Cardiac septum (tissue), 1 donor: ENCODE measurements at places on chromosomes 11 and 22. TPM values are rescaled to one million over a fixed set of nuclear protein-coding genes. Genes with fewer than 3 reads are reported as not detected.
A peak's percentile ranks its signal among the peaks of the same experiment; 100 is the strongest.

DNA sequence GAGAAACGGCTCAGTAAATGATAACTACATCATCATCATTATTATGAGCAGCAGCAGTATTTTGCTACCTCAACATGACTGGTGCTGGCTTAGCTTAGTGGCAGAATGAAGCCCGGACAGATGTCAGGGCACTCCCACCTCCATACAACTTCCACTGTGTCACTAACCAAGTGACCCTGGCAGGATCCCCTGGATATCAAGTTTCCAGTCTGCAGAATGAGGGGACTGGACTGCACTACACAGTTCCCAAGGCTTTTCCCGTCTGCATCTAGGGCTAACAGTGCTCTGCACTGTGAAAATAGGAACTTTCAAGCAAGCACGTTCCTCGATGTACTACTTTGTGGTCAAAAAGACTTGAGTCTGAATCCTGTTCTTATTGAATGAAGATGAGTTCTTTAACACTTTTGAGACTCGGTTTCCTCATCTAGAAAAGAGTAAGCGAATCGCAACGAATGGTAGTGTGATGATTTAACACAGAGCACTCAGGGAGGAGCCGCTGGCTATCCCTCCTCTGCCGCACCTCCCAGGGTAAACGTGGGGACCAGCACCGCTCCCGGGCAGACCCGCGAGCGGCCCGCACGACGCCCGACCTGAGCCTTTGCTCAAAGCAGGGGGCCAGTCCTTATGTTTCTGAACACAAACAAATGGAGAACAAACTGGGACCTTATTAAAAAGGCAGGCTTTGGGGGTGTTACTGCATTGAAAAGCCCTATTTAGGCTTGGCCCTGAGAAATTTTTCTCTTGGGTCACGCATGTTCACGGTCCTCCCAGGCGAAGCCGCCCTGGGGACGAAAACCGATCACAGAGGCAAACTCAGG lies 910 bp downstream of the CLTCL1 start:
- no peak for DNase-seq

DNA sequence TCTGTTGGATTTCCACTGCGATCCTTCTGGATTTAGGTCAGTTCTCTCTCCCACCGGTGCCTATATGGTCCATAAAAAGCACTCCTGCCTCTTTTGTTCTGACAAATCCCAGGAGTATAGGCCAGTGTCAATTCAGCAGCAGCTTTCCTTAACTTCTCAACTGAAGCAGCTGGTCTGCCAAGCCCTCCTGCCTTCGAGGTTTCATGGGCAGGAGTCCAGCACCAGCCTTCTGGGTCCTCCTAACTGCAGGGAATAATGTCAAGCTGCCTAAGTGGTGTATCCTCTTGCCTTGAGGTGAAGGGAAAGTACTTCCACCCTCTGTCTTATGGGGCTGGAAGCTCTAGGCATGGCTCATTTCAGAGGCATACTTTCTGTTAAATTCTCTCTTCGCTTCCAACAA lies 149.4 kb upstream of the NCAM1 start:
- DNase-seq = no peak

- DNase-seq = no peak
Measured at GRCh38 chr11:36558571-36559413, 9.0 kb upstream of the RAG1 start.

Gene FAM111B
- not detected for total RNA-seq

DNA sequence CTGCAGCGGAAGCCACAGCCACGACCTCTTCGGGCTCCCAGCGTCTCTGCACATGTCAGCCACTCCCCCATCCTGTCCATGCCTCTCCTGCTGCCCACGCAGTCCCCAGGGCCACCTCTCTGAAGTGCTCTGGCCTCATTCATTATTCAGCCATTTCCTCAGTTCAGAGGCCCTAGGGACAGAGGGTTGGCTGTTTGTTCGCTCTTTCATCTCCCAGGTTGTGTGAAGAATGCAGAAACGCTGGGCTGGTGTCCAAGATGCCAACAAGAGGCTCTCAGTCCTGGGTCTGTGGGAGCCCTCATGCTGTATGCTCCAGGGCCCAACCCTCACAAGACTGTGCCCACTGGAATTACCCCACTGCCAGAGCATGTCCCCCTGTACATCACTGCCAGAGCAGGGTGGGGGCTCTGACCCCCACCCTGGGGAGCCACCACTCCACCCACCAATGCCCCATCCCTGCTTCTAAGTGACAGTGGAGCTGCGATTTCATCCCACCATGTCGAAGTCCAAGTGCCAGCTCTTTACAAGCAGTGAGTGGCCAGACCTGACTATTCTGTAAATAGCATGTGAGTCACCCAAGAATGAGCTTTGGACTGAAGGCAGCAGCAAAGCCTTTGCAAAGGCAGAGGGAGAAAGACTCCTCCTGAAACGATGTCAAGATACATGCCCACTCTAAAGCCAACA lies 209.6 kb downstream of the BUD13 start:
- DNase-seq = no peak

GRCh38 chr22:39475902-39476301 lies 19.1 kb downstream of the MGAT3 start:
- no peak for DNase-seq

Gene SLC22A9
- total RNA-seq = not detected

DNA sequence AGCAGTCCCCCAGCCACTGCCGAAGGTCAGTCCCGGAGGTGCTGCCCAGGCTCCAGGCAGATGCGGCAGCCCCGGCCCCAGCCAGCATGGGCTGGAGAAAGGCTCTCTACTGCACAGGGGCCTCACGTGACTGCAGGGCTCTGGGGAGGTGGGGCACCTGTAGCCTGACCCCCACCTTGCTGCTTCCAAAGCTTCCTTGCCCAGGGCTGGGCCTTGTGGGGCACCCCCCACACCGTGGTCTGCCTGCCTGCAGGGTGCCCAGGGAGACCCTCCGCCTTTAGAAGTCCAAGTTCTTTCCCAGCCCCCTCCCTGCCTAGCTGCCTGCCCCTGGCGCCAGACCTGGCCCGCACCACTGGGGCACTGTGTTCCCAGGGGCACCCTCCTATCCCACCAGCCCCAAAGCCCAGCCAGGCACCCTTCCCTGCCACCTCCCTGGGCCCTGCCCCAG lies 28.4 kb upstream of the TXNRD2 start:
- DNase-seq = no peak

- peak; percentile 83 for DNase-seq
Measured at GRCh38 chr11:75275581-75275980, 35.0 kb downstream of the TPBGL start.

Gene OMP
- not detected for total RNA-seq

- no peak for DNase-seq
Measured at GRCh38 chr11:1667906-1668305, 29.1 kb upstream of the KRTAP5-6 start.

DNA sequence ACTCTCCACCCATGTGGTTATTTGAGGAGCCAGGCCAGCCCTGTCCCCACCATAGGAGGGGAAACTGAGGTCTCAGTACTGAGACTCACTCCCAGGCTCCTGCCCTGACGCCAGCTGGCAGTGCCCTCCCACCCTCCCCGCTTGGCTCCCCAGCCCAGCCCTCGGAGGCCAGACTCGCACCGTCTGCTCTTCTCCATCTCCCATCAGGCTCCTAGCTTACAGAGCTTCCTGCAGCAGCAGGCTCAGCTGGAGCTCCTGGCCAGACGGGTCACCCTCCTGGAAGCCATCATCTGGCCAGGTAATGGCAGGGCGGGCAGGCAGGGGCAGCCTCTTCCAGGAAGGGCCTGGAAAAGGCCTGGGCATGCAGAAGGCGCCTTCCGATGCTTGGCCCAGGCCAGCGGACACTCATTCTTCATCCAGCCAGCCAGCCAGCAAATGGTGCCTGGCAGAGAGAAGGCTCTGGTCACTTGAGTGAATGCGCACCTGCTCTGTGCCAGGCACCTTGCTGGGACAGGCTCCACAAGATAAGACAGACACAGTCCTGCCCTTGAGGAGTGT lies 12.6 kb downstream of the RHBDD3 start:
- DNase-seq = no peak

DNA sequence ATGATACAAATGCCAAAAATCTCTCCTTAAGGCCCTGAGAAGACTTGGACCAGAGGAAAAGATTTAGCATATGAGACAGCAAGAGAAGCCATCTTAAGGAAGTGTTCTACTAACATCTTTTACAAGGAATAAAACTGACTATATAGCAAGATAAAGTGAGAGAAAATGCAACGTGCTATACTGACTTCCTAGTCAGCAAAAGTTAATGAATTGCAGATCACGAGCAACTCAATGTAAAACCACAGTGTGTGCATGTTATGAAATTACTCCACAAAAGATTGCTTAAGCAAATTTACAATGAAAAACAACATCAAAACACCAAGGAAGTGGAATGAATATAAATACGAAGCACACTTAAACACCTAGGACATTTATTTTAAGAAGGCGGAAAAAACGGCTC lies 187.5 kb downstream of the CADM1 start:
- DNase-seq = no peak

GRCh38 chr11:77080643-77081210 lies 14.0 kb downstream of the CAPN5 start:
- DNase-seq = no peak

DNA sequence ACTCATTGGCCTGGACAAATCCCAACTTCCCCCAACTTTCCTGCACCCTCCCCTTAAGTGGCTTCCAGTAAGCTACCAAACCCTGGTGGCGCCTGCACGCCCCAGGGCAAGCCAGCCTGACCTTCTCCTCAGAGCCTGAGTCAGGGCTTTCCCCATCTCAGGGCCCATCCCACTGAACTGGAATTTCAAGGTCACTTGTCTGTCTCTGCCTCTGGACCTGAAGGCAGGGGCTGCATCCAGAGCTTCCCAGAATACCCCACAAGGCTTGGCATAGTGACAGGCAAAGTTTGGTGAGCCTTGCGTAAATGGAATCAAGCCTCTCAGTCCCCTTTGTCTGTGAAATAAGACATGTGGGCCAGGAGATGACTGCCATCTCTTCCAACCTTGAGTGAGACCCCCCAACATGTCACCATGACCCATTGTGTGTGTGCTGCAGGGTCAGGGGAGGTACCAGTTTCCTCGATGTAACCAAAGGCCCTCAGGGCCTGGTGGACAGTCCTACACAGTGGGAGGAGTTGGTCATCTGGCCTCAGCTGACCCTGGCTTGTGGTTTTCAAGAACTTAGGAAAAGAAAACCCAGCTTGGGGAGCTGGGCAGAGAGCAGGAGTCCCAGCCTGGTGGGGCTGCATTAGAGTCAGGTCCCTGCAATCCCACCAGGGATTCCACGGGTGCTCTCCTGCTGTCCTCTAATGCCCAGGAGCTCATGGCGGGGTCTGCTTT lies 8.9 kb downstream of the ALX4 start:
- no peak for DNase-seq

- no peak for DNase-seq
Measured at GRCh38 chr11:65053827-65054508, 4.4 kb downstream of the NAALADL1 start.

DNA sequence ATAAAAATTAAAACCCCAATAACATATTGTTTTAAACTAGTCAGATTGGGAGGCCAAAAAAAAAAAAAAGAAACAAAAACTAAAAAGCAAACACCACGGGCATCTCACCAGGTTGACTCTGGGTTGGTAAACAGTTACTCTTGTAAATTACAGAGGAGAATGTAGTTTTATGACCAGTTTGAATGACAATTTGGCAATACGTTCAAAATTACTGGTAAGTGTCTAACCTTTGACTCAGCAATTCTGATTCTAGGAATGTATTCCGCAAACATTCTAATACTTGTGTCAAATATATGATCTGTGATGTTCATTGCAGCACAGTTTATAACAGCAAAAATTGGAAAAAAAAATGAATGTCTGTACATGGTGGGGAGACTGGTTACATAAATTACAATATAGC lies 1376.0 kb downstream of the TBC1D22A start:
- no peak for DNase-seq

Gene RFPL2
- total RNA-seq = not detected

Gene TRIM51
- not detected for total RNA-seq

GRCh38 chr22:29621761-29622526 lies 18.5 kb downstream of the NF2 start:
- no peak for DNase-seq

DNA sequence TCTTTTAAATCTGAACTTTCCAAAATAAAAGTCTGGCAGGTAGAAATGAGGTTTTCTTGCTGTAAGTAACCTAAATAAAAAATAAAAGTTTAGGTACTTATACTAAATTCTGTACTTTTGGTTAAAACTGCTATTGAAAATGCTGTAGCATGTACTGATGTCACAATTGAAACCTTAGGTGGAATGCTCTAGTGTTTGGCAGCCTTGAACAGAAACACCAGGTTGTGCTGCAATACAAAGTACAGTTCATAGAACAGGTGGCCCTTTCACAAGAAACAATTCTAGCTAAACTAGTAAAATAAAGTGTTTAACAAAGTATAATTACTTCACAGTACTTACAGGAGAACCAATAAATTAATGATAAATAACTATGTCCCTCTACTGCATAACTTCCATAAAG lies 25.1 kb downstream of the NPAT start:
- no peak for DNase-seq

DNA sequence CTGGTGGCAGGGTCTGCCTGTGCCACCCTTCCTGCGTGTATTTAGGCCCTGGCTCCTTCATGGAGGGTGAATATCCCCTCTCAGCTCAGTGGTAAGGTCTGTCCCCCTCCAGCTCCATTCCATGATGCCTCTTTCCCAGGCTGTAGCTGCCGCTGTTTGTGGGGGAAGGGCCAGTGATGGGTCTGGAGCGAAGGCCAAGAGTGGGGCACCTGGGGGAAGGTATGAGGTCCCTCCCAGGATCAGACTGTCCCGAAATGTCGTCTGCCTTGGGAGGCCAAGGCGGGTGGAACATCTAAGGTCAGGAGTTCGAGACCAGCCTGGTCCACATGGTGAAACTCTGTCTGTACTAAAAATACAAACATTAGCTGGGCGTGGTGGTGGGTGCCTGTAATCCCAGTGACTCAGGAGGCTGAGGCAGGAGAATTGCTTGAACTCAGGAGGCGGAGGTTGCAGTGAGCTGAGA lies 1.1 kb downstream of the CD151 start:
- DNase-seq = no peak

DNA sequence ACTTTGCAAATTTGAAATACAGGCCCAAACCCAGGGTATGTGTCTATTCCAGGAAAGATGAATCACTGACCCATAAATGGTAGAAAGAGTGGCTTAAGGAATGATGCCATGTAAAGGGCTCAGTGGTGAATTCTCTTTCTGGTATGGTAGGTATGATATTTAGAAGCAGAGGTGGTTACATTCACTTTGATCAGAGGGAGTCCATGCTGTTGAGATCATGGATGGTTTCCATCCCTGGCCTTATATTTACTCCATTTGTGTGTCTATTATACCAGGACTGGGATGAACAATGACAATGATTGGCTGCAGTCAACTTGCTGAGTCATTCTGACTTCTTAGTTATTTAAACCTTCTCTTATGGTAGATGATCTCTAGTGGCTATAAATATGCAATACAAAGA lies 419.8 kb upstream of the LRRC4C start:
- DNase-seq = no peak

Gene TEX54
- not detected for total RNA-seq
